GDM1 (cell line): ENCODE measurements at places on chromosomes 6 and 20.

DNA sequence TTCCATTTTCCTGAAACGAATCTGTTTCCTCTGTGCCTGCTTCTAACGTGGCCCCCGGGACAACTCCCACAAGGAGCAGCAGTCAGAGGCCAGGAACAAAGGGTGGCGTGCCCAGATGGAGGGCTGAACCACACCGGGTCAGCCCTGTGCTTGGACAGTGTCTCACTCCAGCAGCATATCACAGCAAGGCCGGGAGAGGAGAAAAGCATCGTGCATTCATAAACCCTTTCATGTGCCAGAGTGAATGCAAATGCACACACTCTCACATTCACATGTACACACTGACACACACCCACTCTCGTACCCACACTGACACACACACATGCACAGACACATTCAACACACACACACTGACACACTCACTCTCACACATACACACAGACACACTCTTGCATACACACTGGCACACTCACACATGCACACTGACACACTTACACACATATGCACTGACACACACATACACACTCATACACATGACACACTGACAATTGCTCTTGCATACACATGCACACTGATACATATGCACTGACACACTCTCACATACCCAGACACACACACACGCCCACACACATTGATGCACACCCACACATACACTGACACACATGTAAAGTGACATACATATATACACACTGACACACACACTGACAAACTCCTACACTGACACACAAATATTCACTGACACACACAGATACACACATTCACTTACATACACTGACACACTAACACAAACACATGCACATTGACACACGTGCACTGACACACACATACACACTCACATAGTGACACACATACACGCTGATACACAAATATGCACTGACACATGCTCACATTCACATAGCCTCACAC, 237.0 kb downstream of the LRFN2 start:
- no peak for DNase-seq

- DNase-seq, result no peak
Measured at GRCh38 chr6:168038576-168039140, 40.4 kb downstream of the FRMD1 start.

GRCh38 chr6:47334334-47334733, 24.6 kb upstream of the TNFRSF21 start:
- no peak for DNase-seq

DNA sequence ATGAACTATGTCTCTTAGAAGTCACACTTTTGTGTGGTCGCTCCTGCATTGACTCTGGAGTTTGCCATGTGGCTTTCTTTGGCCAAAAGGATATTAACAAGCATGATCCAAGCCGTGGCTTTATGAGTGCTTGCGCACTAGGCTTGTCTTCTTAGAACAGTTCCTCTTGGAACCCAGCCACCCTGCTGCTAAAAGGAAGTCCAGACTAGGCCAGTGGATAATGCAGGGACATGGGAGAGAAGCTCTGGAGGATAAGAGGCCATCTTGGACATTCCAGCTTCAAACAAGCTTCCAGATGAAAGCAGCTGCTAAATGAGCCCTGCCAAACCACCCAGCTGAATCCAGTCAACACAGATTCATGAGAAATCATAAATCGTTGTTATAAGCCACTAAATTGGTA, 346.4 kb downstream of the CDC5L start:
- DNase-seq, result no peak

DNA sequence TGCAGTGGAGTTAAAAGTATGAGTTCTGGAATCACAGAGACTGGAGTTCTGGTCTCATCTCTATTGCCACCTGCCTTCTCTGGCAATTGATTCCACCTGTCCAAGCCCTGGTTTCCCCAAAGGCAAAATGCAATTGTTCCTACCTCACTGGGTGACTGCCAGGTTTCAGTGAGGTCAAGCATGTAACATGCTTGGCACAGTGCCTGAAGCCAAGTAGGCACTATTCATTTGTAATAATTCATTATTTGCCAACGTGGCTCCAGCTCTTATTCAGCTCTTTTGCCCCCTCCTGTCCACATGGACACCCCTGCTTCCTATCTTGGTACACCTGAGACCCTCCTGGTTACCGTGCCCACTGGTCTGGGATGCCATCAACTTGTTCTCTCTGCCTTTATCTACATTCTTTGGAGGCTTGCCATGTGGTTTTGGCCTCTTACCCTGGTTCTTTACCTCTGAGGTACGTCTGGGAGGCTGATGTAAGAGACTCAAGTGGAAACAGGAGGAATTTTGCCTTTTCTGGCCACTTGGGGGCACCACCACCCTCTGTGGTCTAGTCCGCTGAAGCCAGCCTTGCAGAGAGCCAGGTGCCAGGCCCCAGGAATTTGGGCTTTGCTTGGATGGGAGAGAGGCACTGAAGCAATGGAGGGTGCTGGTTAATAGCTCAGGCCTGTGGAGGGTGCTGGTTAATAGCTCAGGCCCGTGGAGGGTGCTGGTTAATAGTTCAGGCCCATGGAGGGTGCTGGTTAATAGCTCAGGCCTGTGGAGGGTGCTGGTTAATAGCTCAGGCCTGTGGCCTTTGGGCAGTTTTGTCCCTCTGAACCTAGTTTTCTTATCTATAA, 1.7 kb downstream of the KCNK15 start:
- peak; percentile 33 for DNase-seq

DNA sequence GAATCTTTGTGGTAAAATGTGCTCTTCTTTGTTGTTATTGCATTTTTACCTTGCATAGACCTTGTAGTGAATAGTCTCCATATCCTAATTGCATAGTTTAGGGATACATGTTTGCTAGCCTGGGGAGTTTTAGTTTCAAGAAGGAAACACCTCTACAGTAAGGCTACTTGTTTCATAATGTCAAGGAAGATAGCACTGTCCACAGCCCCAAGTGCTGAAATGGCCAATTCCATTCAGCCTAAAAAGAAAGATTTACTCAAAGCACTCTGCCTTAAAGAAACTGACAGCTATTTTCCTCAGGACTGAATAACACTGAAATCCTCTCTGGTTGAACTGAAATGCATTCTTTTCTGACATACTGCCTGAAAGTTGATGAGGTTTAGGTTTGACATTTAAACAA, 2.6 kb downstream of the HCRTR2 start:
- no peak for DNase-seq

- DNase-seq, result no peak
Measured at GRCh38 chr6:2086326-2086965, 159.0 kb downstream of the GMDS start.

DNA sequence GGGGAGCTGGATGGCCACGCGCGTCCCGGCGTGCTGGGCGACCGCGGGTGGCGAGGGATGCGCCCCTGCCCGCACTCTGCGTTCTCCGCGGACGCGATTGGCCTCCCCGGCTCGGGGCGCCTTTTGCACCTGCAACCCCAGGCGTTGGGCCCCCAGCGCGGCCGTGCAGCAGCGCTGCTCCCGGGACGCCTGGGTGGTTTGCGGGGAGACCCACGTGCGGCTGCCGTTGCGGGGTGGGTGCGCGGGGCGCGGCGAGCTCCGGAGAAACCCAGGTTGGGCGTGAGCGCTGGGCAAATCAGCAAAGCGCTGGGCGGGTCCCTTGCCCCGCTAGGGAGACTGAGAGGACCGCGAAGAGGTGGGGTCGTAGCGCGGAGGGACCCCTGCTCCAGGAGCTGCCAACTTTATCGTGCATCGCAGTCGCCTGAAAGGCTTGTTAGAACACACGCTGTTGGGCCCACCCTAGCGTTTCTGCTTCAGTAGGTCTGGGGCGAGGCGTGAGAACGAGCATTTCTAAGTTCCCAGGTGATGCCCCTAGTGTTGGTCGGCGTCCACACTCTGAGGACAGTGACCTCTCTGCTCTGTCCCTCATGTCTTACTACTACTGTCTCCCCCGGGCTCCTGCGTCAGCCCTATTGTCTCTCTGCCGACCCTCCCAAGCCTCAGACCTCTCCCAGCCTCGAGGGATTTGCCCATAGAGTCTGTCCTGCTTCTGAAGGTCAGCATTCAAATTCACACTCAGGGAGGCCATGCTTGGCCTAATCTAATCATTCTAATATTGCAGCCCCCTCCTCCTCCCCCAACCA, 538 bp upstream of the ZFP64 start:
- DNase-seq, result peak; percentile 45

GRCh38 chr20:11652128-11652527, 265.6 kb upstream of the BTBD3 start:
- DNase-seq, result no peak

DNA sequence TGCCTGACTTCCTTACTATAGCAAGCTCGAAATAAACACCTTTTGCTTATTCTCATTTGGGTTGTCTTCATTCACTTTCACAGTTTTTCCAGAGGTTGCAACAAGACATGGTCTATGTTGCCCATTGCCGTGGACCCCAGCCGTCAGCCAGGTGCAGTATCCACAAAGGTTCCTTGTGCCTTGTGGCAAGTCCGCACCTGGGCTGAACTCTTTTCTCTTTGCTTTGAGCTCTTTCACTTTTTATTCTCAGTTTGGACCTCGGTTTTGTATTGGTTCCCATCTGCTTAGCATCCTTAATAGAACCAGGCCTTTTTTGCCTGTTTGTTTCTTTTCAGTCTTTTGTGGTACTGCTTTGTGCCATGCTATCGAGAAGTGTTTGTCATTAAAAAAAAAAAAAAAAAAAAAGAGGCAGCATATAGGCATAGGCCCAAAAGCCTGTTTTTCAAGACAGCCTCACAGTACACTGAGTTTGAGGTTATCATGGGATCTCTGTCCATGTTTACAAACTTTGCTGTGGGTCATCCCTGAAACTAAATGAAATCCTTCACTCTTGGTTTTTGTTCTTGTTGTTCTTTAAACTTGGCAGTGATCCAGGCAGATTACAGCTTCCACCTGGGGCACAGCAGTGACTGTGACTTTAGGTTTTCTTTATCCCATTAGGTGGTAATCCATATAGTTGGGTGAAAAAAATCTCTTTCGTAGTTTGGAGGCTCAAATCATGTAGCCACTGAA, 33.3 kb downstream of the GSTA3 start:
- no peak for DNase-seq

GRCh38 chr6:168585441-168585840, 144.5 kb downstream of the SMOC2 start:
- DNase-seq, result no peak

GRCh38 chr6:141095308-141095707, 1037.4 kb upstream of the GJE1 start:
- no peak for DNase-seq

GRCh38 chr6:140083375-140083774, 708.9 kb upstream of the CITED2 start:
- no peak for DNase-seq

GRCh38 chr20:40778894-40779496, 90.0 kb upstream of the MAFB start:
- no peak for DNase-seq

GRCh38 chr6:115370202-115370601, 690.5 kb downstream of the FRK start:
- DNase-seq, result no peak

- DNase-seq, result no peak
Measured at GRCh38 chr6:151885234-151885633, 77.8 kb downstream of the ESR1 start.

DNA sequence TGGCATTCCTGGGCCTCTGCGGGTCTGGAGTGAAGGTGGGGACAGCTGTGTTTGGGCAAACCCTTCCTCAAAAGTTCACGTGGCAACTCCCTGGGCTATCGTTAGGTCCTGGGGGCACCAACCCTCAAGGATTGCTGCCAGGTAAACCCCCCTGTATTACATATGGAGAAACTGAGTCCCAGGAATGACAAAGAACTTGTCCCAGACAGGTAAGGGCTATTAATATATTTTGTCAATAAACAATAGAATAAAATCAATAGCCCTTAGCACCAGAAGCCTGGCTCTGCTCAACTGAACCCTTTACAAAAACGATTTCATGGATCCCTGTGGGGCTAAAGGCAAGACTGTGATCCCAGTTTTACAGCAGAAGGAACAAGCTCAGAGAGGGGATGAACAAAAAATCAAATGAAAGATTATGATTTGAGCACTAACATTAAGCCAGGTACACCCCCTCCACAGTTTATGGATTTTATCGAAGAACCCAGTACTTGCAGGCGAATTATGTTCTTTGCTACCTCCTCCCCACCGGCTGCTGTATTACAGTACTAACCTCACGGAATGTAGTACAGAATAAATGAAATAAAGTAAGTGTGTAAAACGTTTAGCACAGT, 2.7 kb downstream of the ID1 start:
- DNase-seq, result no peak

DNA sequence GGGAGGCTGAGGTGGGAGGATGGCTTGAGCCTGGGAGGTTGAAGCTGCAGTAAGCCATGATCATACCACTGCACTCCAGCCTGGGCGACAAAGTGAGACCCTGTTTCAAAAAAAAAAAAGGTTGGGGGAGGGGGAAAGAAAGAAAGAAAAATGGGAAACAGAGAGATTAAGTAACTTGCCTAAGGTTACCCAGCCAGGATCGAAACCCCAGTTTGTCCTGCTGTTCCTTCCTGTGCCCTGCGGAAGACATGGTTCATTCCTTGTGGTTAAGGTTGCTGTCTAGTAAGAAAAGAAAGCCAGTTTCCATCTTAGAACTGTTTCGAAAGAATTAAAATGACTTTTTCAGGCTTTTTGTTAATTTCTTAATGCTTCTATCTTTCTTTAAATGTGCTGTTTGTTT, 29.8 kb downstream of the C6orf89 start:
- no peak for DNase-seq

GRCh38 chr6:166839569-166839968, 116.8 kb downstream of the RNASET2 start:
- DNase-seq, result no peak

- DNase-seq, result no peak
Measured at GRCh38 chr6:141088171-141088570, 1044.6 kb upstream of the GJE1 start.

DNA sequence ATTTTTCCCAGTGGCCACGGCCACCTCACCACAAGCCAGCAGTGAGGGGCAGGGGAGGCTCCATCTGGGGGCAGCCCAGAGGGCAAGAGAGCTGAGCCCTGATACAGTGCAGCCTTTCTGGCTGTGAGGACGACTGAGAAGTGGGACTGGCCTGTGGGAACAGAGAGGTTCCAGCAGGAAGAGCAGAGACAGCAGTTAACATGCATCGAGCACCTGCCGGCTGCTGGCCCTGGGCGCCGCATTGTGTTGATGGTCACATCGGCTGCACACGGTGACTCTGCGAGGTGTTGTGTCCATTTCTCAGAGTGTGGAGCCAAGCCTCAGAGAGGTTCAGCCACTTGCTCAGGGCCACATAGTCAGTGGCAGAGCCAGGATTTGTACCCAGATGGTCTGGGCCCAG, 9.8 kb downstream of the FOXS1 start:
- no peak for DNase-seq

GRCh38 chr6:81026041-81026553, 726.4 kb downstream of the TENT5A start:
- DNase-seq, result no peak

DNA sequence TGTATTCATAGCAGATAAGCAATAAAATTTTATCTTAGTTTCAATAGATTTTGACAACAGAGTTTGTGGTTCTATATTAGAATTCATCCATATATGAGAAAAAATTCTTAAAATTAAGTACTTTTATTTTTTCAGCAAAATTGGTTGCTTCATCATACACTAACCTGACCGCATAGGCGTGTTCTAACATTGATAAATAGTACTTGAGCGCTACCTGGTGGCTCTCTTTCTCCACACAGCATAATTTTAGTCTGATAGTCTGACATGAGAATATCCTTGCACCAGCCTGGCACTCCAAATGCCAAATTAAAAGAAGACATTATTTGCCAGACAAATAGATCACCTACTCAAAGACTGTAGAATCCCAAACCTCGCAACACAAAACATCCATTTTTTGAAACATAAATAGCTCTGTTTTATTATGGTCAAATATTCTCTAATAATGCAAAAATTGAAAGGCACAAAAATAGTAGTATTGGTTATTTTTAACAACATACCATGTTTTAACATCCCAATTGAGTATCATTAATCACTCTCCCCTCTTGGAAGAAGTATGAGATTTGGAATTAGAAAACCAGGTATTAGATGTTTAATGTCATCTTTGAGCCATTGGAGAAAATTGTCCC, 33.0 kb upstream of the FILIP1 start:
- DNase-seq, result peak; percentile 3
